ENCODE measurements at places on chromosomes 7 and 10. TPM values are rescaled to one million over a fixed set of nuclear protein-coding genes. Genes with fewer than 3 reads are reported as not detected.

- H3K4me3 ChIP-seq: peak overlapping the region; percentile 95
- no peaks in the 10 kb centered on the region for H3K4me1 ChIP-seq
- no peaks in the 10 kb centered on the region for H3K27me3 ChIP-seq
- peak; percentile 90 for DNase-seq
- peaks cover 6% of the 10 kb centered on the region for H3K36me3 ChIP-seq
- H3K27ac ChIP-seq: no peak overlapping the region
Observed at GRCh38 chr7:100119970-100120732, 717 bp downstream of the CNPY4 start.

DNA sequence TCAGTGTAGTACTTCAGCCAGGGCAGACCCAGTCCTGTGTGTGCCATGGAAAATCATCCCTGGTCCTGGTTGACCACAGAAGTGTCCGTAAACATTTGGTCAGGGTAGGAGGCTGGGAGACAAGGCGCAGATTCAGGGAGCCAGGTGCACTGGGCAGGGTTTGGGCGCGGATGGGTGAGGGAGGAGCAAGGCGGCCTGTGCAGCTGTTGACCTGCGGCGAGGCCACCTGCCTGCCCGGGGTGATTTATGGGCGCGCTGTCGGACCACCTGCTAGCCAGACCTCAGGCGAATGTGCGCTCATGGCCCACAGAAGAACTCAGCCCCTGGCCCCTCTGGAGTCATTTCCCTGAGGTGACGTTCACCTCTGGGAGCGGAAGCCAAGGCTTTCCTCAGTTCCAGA, 6.6 kb downstream of the SFRP5 start:
- H3K27me3 ChIP-seq: peaks cover 21% of the 10 kb centered on the region
- H3K27ac ChIP-seq: no peak overlapping the region
- peaks cover 13% of the 10 kb centered on the region for H3K4me1 ChIP-seq

DNA sequence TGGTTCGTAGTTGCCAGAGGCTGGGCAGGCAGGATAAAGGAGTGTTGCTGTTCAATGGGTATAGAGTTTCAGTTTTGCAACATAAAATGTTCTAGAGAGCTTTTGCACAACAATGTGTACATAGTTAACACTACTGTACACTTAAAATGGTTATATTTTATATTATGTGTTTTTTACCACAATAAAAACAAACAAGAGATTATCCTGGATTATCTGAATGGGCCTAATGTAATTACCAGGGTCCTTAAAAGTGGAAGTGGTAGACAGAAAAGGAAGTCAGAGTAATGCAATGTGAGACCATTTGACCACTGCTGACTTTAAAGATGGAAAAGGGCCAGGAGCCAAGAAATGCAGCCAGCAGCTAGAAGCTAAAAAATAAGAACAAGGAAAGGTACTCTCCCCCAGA, 159.7 kb downstream of the SGMS1 start:
- no peak for DNase-seq
- H3K4me1 ChIP-seq: no peaks in the 10 kb centered on the region
- no peaks in the 10 kb centered on the region for H3K27me3 ChIP-seq
- H3K27ac ChIP-seq: no peak overlapping the region
- H3K4me3 ChIP-seq: no peak overlapping the region

- H3K36me3 ChIP-seq: peaks cover 38% of the 10 kb centered on the region
- peaks cover 5% of the 10 kb centered on the region for H3K27me3 ChIP-seq
- peak overlapping the region; percentile 95 for H3K4me3 ChIP-seq
- no peak overlapping the region for H3K27ac ChIP-seq
- DNase-seq: no peak
Observed at GRCh38 chr7:103297837-103298179, 573 bp downstream of the PMPCB start.

DNA sequence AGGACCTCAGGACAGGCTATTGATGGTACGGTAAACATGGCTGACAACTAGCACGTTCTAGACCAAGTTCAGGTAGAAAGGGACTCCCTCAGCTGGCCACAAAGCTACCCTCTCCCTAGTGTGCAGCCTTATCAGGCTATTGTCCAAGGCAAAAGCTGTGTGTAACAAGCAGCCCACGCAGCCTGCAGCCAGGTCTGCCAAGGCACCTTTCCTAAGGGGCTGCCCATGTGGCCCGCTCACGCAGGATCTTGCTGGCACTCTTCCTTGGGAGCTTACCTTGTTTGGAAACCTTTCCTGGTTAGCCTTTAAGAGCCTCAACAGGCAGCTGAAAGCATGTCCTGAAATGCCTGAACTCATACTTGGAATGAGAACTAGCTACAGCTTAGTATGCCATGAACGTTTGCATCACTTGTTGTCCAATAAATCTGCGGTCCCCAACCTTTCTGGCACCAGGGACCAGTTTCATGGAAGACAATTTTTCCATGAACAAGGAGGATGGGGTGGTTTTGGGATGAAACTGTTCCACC, 51.7 kb downstream of the SYPL1 start:
- no peak overlapping the region for H3K27ac ChIP-seq
- no peaks in the 10 kb centered on the region for H3K36me3 ChIP-seq
- H3K4me1 ChIP-seq: peaks cover 2% of the 10 kb centered on the region
- no peak overlapping the region for H3K4me3 ChIP-seq
- no peaks in the 10 kb centered on the region for H3K27me3 ChIP-seq

DNA sequence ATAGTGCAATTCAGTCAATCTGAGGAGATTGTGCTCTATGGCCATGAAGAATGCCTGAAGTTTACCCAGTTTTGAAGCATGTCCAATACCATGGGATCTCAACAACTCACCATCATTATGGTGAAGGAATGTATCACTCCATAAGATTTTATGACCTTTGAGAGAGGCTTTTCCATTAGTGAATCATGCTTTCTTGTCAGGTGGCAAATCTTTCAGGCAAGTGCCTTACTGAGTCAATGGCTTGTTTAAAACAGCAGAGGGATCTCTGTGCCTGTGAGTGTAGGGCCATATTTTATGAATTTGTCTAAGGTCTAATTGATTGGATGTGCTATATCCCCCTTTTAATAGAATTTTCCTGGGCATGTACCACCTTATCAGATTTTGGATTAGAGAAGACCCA, 131.5 kb downstream of the CCDC7 start:
- no peak overlapping the region for H3K27ac ChIP-seq
- DNase-seq: no peak
- H3K27me3 ChIP-seq: no peaks in the 10 kb centered on the region
- H3K4me1 ChIP-seq: no peaks in the 10 kb centered on the region
- H3K36me3 ChIP-seq: no peaks in the 10 kb centered on the region
- H3K4me3 ChIP-seq: no peak overlapping the region

DNA sequence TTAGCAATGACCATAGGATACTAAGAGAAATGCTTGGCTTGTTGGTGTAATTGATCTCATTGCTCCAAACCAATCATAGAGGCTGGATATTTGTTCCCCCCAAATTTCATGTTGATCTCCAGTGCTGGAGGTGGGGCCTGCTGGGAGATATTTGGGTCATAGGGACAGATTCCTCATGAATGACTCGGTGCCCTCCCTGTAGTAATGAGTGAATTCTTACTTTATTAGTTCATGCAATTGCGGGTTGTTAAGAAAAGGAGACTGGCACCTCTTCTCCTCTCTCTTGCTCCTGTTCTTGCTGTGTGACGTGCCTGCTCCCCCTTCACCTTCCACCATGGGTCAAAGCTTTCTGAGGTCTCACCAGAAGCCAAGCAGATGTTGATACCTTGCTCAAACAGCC, 630.1 kb downstream of the CALN1 start:
- H3K27me3 ChIP-seq: no peaks in the 10 kb centered on the region
- no peaks in the 10 kb centered on the region for H3K4me1 ChIP-seq
- H3K27ac ChIP-seq: no peak overlapping the region
- no peaks in the 10 kb centered on the region for H3K36me3 ChIP-seq

GRCh38 chr10:73836427-73836980, 25.1 kb upstream of the NDST2 start:
- no peak for DNase-seq
- peaks cover 5% of the 10 kb centered on the region for H3K4me1 ChIP-seq
- H3K4me3 ChIP-seq: no peak overlapping the region
- no peaks in the 10 kb centered on the region for H3K27me3 ChIP-seq
- H3K36me3 ChIP-seq: peaks cover 37% of the 10 kb centered on the region

DNA sequence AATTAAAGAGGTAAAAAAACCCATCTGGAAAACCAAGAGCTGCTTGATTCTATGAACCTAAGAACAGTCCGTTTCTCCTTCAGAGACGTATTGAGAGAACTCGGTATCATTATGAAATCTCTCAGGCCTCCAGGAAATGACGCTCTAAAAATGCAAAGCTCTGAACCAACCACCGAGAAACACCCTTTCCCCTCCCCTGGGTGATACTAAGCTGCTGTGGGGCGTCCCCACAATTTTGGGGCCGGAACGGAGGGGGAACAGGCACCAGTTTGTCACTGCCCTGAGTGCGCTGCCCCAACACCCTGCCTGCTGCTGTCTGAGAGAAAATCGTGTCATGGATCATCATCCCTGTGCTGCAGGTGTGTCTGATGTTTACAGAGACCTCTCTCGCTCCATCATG, 509.5 kb downstream of the DNAJB6 start:
- DNase-seq: no peak
- no peaks in the 10 kb centered on the region for H3K27me3 ChIP-seq
- no peak overlapping the region for H3K27ac ChIP-seq
- H3K4me1 ChIP-seq: no peaks in the 10 kb centered on the region
- no peak overlapping the region for H3K4me3 ChIP-seq

The PSMG3 gene
- total RNA-seq: 30.1 TPM

The AKR1E2 gene
- 5.7 TPM for total RNA-seq

The UPK3BL1 gene
- 14.2 TPM for total RNA-seq

The CCDC3 gene
- 4.2 TPM for total RNA-seq

The RFC2 gene
- total RNA-seq: 45.7 TPM

The CCDC172 gene
- total RNA-seq: not detected

The PDK4 gene
- total RNA-seq: 0.42 TPM

Measured in endodermal cell (in vitro differentiated cells).